ENCODE measurements at places on chromosomes 6 and 20.

DNA sequence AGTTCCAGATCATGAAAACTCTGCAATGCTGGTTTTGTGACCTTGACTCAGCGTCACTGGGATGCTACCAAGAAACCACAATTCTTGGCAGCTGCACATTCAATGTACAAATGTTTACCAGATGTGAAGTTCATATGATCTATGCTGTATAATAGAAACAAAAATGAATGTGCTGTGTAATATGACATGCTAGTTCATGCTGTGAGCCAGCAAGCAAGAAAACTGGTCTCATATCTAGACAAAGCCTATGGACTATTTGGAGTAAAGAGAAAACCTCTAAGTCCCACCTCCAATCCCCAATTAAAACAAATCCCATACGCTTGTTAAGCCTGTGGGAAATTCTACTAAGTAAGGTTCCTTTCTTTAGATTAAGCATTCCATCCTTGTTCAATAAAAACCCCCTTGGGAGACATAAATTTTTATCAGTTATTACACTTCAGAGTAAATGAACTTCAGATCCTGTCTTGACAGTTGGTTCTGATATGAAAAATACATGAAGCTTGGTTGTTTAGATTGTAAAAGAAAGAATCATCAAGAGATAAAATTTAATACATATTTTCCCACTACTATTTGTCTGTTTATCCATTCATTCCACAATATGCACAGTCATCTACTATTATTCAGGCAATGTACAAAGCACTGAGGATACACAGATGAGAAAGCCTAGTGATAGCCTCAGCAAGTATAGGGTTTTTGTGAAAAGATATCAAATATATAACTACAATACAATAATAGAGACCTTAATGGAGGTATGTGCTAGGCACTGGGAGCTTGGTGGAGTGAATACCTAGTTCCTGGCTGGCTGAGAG, 20.1 kb downstream of the COL21A1 start:
- DNase-seq: peak; percentile 97

GRCh38 chr6:52612336-52613054, 35.6 kb upstream of the TRAM2 start:
- no peak for DNase-seq

- no peak for DNase-seq
Measured at GRCh38 chr6:138396709-138397108, 7.3 kb upstream of the HEBP2 start.

DNA sequence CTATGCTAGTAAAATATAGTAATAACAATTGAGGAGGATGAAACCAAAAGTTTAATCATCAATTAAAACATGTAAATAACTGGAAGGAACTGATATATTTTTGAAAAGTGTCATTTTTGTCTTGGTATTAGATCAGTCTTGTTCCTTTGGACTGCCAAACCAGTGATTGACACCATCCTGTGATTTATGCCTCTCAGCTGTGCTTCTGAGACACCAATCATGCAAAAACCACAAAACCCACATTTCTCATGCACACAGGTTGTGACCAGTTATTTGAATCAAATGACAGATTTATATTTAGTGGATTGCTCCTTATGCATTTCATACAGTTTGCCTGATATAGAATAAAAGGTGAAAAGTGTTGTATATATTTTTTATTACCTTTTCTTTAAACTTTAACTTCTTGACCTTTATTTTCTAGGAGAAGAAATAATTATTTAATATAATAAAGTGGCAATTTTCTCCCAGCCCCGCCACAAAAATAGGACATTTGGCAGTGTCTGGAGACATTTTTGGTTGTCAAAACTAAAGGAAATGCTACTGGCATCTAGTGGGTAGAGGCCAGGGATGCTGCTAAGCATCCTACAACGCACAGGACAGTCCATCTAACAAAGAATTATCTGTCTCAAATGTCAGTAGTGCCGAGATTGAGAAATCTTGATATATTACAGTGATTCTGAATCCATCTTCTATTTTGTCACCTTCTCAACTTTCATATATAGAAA, 383.6 kb downstream of the BCKDHB start:
- no peak for DNase-seq

DNA sequence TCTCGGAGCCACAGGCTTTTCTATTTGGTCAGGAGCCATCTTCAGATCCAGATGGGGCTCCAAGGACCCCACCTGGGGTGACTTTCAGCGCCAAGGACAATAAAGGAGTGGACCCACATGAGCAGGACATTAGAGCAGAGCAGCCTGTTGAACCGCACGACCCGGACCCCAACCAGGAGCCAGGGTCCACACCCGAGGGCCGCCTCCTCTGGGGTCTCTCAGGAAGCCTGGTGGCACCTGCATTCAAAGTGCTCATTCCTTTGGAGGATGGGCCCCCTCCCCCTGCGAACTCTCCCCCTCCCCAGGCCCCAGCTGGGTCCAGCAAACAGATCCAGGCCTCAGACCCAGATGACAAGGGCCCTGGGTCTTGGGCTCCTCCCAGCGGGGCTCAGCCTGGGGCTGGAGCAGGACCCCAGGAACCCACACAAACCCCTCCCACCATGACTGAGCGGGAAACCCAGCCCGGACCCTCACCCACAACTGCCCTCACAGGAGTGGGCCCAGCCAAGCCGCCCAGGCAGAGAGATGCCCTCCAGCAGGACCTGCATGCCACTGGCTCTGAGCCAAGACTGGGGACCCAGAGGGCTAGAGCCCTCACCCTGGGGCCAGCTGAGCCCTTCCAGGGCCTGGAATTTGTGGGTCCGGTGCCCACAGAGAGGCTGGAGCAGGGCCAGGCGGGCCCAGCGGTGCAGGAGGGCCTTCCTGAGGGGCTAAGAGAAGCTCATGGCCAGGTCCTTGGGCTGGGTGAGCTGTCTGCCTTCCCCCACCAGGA, 23.9 kb downstream of the RAB44 start:
- DNase-seq: no peak

GRCh38 chr6:44580901-44581300, 193.4 kb downstream of the CDC5L start:
- DNase-seq: peak; percentile 22

DNA sequence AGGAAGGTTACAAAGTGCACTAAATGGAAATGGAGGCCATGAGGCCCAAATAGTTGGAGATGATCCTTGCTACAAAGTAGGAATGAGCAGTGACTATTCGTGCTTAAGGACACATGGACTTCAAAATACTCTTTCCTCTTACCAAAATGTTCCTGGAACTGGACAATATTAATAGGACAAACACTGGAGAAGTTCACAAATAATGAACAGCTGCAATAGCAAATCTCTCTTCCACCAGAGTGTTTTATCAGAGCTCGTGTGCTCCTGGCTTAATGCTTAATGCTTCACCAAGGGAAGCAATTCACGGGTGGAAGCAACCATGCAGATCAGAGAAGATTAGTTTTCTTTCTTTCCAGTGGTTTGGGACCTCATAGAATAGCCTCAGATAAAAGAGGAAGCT, 435.4 kb downstream of the BCKDHB start:
- DNase-seq: no peak

All from fibroblast of mammary gland (primary cell).